ENCODE measurements at places on chromosomes 4 and X.

- no peak for DNase-seq
Measured at GRCh38 chr4:19425146-19425545, 826.6 kb upstream of the SLIT2 start.

GRCh38 chrX:152886716-152887115 lies 11.2 kb upstream of the ZNF185 start:
- no peak for DNase-seq

GRCh38 chr4:20283039-20283438 lies 31.3 kb downstream of the SLIT2 start:
- DNase-seq, result no peak

DNA sequence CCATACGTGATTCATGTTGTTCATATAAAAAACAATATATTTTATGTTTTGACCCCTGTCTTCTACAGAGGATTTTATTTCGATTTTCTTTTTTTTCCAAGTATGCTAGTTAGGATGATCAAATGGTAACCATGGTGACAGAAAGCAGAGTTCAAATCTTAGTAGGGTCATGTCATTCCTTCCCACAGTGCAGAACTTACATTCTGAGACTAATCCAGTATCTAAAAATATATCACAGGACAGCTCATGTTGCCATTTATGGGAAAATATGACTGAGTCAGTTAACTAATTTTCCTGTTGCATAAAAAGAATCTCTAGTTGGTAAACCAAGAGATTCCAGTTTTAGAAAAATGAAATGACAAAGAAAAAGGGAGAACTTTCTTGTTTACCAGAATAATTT lies 209.5 kb downstream of the PARM1 start:
- DNase-seq, result no peak

Measured in stimulated activated CD4-positive, alpha-beta T cell treated with anti-CD3 and anti-CD28 coated beads, Interleukin-2, amount 100 ng/mL, for 24 hours (primary cell).